Activated naive CD8-positive, alpha-beta T cell treated with anti-CD3 and anti-CD28 coated beads, Interleukin-2, amount 50 U/mL, for 24 hours (primary cell): ENCODE measurements at places on chromosomes 6 and 20.
A peak's percentile ranks its signal among the peaks of the same experiment; 100 is the strongest.

- no peak for DNase-seq
These were observed 149.3 kb upstream of the FOXQ1 start for GRCh38 chr6:1162367-1163275.

DNA sequence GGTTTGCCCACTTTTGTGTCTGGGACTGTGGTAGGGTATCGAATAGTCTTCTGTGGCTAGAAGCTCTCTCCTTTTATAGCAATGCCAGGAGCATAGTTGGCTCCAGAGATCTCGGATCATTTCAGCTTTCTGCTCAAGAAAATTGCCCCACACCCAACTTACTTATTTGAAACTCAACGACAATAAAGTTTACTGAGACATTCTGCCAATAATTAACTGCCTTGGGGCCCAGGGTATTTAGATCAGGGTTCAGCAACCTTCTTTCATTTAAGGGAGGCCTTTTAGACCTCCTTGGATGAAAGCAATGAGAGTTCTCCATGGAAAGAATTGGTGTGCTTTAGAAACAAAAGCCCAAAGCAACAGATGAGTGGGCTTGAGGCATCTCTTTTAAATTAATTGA lies 53.8 kb upstream of the GMPR start:
- no peak for DNase-seq

DNA sequence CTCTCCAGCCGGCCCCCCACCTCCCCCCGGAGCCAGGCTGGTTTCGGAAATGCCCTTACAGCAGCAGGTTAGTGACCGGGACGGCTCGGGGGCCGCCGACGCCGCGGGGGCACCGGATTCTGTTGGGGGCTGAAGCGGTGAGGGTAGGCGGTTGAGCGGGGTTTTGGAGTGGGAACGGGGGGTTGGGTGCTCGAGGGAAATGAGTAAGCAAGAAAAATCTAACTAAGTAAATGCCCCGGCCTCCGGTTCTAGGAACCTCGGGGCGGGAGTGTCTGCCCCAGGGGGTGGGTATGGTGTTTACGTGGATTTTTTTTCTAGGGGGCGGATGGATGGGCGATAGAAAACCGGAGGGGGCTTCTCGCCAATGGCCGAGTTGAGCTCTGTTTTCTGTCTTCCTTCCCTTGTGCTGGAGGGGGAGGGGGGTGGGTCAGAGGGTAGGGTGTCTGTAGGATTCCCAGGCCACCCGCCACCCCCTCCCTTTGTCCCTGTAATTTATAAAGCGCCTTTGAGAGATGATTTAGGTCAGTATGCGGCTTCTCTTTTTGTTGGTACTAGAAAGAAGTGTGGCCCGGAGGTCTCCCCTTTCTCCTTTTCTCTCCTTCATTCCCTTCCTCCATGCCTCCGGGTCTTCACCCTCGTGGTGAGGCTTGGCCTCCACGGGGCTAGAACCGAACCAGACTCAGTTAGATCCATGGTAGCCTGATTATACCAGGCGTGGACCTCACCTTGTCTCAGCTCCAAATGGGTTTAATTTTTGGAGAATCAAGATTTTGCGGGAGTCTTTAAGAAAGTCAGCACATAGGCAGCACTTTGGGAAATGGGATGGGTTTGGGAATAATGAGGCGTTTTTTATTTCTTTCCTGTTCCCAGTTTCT lies 2.3 kb downstream of the E2F3 start:
- peak; percentile 79 for DNase-seq

DNA sequence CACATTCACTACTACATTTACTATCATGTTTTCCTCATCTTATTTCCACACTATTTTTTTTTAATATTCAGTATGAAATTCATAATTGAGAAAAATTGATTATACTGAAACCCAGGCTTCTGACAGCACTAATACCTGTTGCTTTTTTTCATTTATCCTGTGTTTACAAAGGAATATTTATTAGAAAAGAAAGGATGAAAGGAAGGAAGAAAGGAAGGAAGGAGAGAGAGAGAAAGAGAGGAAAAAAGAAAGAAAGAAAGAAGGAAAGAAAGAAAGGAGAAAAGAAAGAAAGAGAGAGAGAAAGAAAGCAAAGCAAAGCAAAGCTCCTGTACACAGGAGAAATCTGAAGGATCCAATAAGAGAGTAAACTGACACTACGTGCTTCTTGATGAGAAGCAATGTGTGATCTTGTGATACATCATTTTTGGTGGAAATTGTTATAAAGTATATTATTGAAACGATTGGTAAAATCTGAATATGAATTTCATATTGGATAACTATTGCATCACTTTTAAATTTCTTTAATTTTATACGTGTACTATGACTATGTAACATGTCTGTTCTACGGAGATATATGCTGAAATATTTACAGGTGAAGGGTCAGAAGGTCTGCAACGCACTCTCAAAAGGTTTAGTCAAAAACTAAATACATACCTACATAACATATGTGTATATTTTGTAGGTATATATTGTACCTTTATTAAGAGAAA lies 43.9 kb downstream of the DEFB114 start:
- no peak for DNase-seq

GRCh38 chr20:54345301-54345724 lies 130.1 kb upstream of the DOK5 start:
- DNase-seq: no peak

- DNase-seq: no peak
These were observed 6.0 kb upstream of the VNN1 start for GRCh38 chr6:132719736-132720448.

GRCh38 chr6:130233330-130233729 lies 10.6 kb upstream of the SAMD3 start:
- DNase-seq: no peak

DNA sequence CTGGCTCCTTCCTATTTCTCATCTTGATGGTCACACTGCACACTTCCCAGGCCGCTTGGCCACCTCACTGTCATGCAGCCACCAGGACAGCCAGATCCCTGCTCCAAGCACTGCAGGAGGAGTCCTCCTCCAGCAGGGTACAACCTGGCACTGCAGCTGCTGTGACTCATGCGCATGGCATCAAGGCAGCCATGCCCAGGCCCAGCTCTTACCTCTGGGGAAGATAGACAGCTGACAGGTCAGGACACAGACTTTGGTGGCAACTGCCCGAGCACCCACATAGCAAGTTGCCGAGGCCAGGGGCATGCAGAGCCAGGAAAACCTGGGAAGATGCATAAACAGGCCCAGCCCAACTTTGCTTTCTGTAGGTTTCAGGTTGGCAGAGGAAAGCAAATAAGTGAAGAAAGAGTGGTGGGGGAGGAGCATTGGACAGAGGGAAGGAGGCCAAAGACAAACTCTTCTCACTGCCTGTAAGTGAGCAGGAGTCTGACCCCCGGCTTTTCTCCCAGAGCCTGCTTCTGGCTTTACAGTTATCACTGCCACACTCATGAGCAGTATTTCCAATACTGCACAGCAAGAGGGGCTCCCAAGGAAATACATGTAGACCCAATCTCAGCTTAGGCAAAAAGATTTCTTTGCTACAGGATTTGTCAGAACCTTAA lies 38.8 kb downstream of the SLC22A3 start:
- DNase-seq: no peak

DNA sequence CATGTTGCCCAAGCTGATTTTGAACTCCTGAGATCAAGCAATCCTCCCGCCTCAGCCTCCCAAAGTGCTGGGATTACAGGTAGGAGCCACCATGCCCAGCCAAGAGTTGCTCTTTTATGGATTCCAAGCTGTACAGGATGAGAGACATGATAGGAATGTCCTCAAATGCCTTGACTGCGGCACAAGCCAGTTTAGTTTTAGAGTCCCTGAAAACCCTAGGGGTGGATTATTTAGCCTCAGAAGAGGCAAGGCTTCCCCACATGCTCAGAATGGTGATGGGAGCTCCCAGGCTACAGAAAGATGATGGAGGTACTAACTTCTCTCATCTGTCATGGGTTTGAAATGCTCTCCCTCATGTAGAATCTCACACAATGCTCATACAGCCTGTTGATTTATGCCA lies 280.5 kb upstream of the PRND start:
- no peak for DNase-seq

DNA sequence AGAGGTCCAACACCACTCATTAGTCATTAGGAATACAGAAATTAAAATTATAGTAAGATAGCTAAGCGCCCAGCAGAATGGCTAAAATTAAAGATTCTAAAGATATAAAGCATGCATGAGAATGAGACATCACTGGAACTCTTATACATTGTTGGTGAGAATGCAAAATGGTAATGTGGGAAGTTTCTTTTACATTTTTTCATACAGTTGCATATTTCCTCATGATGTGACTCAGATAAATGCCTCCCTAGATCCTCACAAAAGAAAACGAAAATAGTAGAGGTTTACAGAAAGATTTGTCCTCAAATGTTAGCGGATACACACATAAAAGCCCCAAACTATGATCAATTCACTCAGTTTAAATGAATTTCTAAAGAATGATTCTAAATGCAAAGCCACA lies 633.7 kb upstream of the GJE1 start:
- DNase-seq: no peak

DNA sequence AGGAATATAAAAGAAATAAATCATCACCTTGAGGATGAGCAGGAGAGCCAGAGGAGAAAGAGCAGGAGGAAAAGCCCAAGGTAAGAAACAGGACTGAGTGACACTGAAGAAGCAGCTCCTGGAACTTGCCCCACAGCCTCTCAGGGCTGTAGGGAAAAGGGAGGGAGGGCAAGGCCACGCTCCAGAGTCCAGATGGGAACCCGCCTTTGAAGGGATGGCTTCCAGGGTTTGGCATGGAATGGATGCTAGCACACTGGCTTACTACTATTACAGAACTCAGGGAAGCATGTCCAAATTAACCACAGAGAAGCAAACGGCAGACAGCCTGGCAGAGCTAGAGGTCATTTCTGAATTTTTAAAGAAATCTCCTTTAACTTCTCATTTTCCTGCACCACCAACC lies 26.8 kb downstream of the RALGAPA2 start:
- DNase-seq: no peak
